ENCODE measurements at places on chromosomes 6 and 20. TPM values are rescaled to one million over a fixed set of nuclear protein-coding genes. Genes with fewer than 3 reads are reported as not detected.

DNA sequence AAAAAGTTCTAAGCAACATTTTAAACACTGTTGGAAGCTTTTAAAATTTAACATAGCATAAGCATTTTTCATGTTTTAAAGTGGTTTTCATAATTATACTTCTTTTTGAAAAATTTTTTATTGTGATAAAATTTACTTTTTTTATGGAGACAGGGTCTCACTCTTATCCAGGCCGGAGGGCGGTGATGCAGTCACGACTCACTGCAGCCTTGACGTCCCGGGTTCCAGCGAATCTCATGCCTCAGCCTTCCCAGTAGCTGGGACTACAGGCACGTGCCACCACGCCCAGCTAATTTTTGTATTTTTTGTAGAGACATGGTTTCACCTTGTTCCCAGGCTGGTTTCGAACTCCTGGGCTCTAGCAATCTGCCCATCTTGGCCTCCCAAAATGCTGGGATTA, 46.1 kb upstream of the TULP4 start:
- no peak for DNase-seq

DNA sequence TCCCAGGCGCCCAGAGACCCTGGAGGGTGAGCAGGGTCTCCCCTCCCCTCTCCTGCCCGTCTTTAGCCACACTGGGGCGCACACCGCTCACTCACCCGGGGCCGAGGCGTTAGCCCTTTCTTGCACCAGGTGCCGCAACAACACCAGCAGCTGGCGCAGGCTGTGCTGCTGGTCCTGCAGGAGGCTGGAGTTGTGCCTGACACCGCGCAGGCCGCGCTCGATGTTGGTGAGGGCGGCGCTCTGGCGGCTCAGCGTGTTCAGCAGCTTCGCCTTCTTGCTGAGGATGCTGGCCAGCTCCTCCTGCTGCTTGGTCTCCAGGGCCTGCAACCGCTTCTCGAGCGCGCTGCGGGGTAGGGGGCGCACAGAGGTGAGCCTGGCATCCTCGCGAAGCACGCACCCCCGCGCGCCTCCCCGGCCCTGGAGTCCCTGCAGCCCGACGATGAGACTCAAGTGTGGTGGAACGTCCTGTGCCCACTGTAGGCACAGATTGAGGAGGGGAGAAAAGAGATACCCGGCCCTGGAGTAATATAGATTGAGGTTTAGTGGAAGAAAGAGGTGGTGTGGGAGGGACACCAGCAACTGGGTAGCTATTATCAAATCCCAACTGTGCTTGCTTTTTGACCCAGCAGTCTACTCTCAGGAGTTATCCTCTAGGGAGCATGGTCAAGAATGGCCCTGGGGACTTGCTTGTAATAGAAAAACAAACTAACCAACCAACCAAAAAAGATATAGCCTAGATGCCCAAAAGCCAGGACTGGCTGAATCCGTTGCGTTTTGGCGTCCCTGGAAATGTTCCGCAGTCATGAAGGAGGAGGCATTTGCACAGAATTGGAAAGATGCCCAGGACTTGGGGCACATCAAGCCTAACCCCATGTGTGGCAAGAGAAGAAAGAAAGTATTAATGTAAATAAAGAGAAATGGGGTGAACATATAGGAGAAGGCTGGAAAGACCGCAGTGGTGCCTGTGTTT, 30.9 kb downstream of the ANGPT4 start:
- no peak for DNase-seq

- DNase-seq, result no peak
Observed at GRCh38 chr6:38588631-38589366, 50.9 kb downstream of the BTBD9 start.

DNA sequence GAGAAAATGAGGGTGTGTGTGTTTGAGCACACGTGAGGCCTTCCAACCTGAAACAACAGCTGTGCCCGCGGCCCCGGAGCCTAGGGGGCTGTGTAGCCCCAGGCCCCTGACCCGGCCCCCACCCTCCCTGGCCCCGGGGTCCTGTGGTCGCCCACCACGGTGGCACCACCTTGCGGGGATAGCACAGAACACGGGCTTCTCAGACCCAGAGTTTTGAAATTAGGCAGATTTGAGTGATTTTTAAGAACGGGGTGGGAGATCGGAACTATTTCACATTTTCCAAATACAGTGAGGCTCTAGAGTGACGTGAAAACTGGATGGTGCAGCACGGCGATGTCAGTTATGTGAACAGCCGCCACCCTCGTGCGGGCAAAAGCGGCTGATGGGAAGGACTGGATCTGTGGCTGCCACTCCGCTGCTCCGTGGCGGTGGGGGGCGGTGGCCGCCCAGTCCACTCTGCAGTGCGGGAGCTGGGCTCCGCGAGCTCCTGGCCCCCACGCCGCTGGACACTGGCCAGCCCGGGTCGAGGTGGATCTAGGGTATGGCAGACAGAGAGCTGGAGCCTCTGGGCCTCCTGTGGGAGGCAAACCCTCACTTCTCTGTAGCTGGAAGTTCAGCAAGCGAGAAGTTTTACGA, 17.3 kb upstream of the BHLHE23 start:
- no peak for DNase-seq

POPDC3 gene
- total RNA-seq, result 2.1 TPM

DNA sequence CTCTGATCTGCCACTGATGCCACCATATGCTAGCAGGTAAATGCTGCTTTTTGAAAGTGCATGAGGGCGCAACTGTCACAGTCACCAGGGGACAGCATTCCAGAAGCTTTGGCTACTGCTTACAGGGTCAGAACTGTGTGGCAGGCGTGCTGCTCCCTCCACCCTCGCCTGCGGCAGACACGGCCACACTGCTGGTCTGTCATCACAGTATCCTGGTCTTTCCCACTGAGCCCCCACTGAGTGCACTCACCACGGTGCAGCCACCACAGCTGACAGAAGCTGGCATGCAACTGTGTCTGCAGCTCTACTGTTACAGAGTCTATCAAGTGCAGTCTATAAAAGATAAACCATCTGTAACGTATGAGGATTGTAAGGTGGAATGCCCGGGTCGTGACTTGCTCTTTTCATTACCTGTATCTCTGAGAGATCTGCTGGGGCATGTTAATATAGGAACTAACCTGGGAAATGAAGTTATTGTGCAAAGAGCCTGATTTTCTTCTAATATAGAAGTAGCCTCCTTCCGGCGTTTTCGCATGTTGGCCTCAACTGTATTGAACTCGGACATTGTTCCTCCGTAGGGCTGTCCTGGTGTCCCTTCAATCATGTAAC, 24.5 kb downstream of the GCLC start:
- DNase-seq, result no peak

FAM210B gene
- total RNA-seq, result 46.9 TPM

DNA sequence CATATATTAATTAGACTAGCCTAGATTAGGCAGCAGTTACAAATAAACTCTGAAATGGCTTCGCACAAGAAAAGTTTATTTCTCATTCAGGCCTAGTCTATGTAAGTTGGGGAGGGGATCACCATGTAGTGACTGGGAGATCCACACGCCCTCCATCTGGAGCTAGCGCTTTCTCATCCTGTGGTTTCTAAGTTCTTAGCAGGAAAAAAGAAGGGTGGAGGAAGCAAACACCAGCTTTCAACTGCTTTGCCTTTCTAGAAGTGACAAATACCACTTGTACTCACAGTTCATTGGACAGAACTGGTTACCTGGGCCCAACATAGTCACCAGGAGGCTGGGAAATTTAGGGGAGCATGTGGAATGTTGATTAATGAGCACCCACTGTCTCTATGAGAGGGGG, 46.6 kb downstream of the NDUFAF5 start:
- DNase-seq, result no peak

TFB1M gene
- total RNA-seq, result 14.1 TPM
